ENCODE measurements at places on chromosomes 2 and 18.
A peak's percentile ranks its signal among the peaks of the same experiment; 100 is the strongest.

DNA sequence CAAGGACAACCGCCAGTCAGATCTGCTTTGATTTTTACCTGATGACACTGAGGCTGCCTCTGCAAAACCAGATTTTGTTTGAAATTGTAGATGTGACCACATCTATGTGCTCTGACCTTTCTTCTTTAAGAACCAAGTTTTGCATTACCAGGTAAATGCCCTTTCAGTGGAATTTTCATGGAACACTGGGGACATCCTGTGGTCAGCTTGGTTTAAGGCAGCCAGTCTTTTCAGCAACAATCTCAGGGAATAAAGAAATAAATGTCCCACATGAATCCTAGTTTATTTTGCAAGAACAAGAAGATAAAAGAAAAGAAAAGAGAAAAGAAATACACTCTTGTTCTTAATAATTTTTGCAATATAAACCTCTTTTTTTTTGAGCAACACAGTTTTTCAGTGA lies 90.6 kb downstream of the POU3F3 start:
- DNase-seq, result peak; percentile 36

DNA sequence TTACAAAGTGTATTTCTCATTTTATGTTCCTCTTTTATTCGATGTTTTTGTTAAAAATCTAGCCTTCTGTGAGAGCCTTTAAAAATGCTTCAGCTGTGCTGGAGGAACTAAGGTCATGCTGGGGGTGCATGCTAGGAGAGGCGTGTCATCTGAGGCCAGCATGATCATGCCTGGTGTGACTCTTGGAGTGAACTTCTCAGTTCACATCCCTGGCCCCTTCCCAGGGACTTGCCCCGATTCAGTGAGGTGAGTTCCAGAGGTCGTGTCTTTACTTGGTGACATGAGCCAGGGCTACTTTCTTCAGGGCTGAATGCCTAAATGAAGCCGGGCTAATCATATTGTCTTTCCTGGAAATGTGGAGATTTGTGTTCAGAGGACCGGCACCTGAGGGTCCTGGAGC lies 264.9 kb downstream of the MREG start:
- no peak for DNase-seq

GRCh38 chr2:26982102-26982742 lies 11.8 kb downstream of the MAPRE3 start:
- DNase-seq, result peak; percentile 59

DNA sequence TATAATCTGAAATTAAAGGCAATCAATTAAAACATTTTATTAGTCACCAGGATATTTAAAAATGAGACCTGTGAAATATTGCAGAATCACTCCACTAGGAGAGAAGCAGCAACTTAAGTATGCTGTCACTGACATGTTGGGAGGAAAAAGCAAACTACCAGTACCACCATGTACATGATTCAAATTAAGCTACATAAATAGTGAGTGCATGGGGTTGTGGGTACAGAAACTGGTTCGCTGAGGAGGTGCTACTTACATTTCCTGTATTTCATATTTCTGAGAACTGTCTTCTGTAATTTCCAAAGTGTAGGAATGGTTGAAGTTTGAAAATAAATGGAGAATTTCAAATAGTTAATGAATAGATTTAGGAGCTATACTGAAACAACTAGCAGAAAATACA lies 7.9 kb upstream of the NR4A2 start:
- no peak for DNase-seq

DNA sequence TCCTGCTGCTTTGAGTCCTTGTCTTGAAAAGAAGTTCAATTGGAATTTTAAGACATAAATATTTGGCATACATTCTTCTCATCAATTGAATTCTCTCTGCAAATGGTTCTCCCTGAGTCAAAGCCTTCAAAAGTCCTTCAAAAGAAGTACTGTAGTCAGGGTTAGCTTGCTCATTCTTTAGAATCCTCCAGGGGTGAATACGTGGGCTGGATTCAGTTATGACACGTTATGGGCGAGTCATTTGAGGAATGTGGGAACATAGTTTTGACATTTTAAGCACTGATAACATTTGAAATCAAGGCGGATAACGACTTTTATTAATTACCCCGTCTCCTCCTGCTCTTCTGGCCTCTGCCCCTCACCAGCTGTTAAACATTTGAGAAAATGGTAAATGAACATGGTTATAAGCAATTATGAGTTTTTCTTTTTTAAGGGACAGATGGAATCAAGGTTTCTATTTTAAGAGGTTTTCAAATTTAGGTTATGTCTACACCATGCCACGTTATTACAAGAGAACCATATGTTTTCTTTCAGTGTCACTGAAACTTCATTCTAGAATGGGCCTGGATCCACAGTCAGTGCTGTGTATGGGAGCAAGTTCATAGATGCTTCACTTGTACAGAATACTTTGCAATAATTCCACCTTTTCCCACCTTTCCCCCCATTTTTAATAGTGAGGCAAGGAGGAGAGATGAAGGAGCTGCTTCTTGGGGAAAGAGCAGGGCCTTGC lies 273.1 kb downstream of the TSN start:
- DNase-seq, result peak; percentile 61

DNA sequence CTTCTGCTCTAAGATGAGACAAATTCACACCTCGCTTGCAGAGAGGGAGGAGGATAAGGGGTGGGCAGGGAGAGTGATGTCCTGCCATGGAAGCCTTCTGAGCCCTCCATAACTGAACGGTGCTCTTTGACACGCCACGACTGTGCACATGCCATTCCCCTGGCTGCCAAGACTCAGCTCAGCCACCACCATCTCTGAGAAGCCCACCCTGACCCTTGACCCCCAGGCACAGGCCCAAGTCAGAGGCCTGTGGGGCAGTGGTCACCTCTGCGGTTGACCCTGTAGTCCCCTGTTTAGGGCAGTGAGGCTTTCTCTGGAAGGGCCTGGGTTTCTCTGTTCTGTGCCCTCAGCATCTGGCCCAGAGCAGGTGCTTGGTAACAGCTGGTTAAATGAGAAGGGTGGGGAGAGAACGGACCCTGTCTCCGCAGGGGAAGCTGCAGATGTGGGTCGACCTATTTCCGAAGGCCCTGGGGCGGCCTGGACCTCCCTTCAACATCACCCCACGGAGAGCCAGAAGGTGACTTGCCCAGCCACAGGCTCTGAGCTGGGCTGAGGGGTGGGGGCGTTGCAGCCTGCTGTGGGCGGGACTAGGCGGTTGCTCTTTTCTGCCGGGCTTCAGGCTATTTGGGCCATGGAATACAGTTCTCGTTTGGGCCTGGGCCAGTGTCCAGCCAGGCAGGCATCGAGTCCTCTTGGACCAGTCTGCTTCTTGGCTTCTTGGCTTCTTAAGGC lies 215.1 kb downstream of the DYSF start:
- DNase-seq, result no peak

DNA sequence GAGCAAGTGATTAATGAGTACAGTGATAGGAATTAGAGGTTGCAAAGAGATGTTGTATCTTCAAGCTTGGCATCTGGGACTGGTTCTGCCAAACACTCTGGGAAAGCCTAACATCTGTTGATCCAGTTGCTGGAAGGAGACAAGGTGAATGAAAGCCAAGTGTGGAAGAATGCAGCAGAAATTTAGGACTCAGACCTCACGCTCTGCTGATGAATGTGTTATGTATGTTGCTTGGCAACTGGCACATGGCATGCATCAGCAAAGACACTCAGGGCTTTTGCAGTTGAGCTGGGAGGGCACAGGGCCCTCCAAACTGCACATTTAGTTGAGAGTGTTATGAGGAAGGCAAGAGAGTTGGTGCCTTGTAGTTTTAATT lies 105.5 kb downstream of the COLEC12 start:
- DNase-seq, result no peak

- no peak for DNase-seq
These were observed 27.1 kb upstream of the LBH start for GRCh38 chr2:30204281-30204680.

DNA sequence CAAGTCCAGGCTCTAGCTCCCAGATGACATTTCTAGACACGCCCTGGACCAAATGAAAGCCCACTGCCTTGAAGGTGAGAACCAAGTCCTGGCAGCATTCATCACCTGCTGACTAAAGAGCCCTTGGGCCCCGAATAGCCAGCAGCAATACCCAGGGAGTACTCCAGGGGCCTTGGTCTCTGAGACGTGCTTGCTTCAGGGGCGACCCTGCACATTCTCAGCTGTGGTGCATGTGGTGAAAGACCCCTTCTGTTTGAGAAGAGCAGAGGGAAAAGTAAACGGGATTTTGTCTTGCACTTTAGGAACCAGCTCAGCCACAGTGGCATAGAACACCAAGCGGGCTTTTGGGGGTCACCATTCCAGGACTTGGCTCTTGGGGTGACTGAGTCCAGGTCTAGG lies 260.5 kb upstream of the MYT1L start:
- no peak for DNase-seq
